ENCODE measurements at places on chromosomes 1 and 21. TPM values are rescaled to one million over a fixed set of nuclear protein-coding genes. Genes with fewer than 3 reads are reported as not detected.

The RGSL1 gene
- total RNA-seq = not detected

The CD34 gene
- total RNA-seq = 0.18 TPM

The VAMP4 gene
- 8.9 TPM for total RNA-seq

The ERICH3 gene
- total RNA-seq = 0.07 TPM

The DUSP23 gene
- 52.1 TPM for total RNA-seq
